ENCODE measurements at places on chromosomes 1 and 21.
A peak's percentile ranks its signal among the peaks of the same experiment; 100 is the strongest.

DNA sequence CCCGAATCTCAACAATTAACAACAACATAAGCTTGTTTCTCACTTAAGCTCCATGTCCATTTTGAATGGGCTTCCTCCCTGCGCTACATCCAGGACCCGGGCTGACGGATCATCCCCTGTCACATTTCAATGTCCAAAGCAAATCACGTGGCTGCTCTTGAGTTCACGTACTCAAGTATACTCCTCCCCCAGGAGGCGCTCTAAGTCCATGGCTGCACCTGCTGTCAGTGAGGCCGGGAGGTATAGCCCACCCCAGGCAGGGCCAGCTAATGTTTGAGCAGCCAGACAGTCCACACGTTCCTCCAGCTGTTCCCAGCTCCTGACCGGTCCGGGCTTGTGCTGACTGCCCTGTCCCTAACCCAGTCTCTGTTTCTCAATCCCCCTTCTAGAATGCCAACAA is 220.8 kb downstream of the SLC35F3 start:
- peak; percentile 12 for DNase-seq

DNA sequence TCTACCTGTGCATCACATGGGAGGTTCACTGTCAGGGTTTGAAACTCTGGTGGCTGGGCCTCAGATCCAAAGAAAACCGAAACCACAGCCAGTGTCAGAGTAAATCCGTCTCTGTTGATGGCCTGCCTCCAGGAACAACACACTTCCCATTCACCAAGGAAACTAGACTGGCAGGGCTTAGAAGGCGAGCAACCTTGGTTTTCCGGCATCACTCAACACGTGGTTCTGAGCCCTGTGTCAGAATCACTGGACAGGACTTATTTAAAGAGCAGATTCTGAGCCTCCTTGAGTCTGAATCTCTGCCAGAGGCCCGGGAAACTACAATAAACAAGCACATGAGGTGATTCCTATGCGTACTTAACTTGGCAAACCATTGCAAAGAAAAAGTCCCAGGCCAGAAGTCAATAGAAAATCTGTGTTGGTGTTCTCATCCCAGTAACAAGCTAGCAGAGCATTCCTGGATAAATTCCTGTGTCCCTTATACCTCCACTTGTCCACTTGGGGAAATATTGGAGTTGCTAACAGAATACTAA is 70.0 kb downstream of the KCTD3 start:
- DNase-seq = no peak

GRCh38 chr1:211985556-211986264 is 49.6 kb downstream of the INTS7 start:
- DNase-seq = no peak

- no peak for DNase-seq
These were observed 40.7 kb upstream of the KCND3 start for GRCh38 chr1:112030157-112030556.

- no peak for DNase-seq
These were observed 836.1 kb downstream of the LTN1 start for GRCh38 chr21:28156590-28156989.

DNA sequence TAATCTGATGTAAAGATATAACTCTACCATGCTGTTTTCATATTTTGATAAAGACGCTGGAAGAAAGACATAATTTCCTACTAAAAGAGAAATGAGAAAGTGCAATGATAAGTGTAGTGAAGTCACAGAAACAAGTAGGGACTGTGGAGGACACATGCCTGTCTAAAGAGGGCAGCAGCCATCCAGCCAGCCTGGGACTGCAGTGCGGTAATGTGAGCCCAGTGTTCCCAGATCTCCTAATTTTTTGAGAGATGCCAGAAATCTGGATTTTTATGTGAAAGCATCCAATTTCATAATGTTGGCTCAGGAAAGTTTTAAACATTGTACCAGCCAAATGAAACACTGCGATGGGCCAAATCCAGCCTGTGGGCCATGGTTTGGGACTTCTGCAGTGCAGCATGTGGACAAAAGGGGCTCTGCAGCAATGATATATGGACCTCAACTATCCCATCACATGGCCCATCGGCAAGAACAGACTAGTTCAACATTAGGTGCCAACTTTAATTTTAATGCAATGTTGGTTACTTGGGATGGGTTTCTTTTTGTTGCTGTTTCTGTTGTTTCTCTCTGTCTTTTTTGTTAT is 329.5 kb downstream of the LTN1 start:
- no peak for DNase-seq

GRCh38 chr1:175128523-175128922 is 60.9 kb downstream of the TNN start:
- DNase-seq = no peak

DNA sequence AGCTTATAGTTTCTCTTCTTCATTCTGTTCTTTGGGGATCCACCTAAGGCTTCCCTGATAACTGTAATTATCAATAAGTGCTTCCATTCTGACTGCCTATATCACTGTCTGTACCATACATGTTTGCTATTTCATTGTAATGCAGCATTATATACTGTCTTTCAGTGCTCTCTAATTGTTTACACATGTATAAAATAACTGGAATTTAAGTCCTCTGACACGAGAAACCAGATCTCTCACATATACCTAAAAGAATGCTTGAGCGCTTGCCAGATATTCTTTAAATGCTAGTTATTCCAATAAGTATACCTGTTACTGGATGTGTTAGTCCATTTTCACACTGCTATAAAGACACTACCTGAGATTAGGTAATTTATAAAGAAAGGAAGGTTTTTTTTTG is 34.7 kb downstream of the CELF3 start:
- no peak for DNase-seq

- DNase-seq = peak; percentile 77
These were observed 362 bp upstream of the DYNLT4 start for GRCh38 chr1:44807364-44808062.

DNA sequence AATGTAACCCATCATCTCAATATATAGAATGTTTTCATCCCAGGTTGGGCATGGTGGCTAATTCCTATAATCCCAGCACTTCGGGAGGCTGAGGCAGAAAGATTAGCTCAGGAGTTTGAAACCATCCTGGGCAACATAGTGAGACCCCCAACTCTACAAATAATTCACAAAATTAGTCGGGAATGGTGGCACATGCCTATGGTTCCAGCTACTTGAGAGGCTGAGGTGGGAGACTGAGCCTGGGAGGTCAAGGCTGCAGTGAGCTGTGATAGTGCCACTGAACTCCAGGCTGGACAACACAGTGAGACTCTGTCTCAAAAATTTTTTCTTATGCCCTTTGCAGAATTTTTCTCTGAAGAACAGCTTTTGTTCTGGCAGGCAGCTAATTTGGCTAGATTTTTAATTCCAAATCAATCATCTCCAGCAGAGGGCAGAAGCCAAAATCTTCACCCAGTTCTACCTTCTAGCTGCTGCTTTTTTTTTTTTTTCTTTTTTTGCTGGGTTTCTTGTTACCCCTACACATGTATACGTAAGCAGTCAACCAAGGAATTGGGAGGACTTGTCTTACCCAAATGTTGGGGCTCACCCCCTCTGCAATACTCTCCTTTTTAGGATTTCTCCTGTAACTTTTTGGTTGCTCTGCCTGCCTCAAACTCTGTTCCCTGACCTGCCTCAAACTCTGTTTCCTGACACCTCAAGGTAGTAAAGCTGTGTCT is 2.7 kb upstream of the RAD54L start:
- DNase-seq = no peak

GRCh38 chr21:15437883-15438282 is 291.9 kb upstream of the USP25 start:
- no peak for DNase-seq

- DNase-seq = no peak
These were observed 175.9 kb upstream of the NR5A2 start for GRCh38 chr1:199851439-199852140.

- no peak for DNase-seq
These were observed 18.7 kb downstream of the CEP85 start for GRCh38 chr1:26252718-26253117.
